ENCODE measurements at places on chromosomes 7 and 10.

GRCh38 chr10:77328272-77328816, 309.3 kb downstream of the KCNMA1 start:
- peak; percentile 63 for DNase-seq

- no peak for DNase-seq
Measured at GRCh38 chr7:134721171-134721570, 58.3 kb upstream of the CALD1 start.

- peak; percentile 92 for DNase-seq
Measured at GRCh38 chr7:138738551-138739335, 37.6 kb upstream of the SVOPL start.

GRCh38 chr10:86364491-86365345, 1.9 kb downstream of the GRID1 start:
- peak; percentile 32 for DNase-seq

DNA sequence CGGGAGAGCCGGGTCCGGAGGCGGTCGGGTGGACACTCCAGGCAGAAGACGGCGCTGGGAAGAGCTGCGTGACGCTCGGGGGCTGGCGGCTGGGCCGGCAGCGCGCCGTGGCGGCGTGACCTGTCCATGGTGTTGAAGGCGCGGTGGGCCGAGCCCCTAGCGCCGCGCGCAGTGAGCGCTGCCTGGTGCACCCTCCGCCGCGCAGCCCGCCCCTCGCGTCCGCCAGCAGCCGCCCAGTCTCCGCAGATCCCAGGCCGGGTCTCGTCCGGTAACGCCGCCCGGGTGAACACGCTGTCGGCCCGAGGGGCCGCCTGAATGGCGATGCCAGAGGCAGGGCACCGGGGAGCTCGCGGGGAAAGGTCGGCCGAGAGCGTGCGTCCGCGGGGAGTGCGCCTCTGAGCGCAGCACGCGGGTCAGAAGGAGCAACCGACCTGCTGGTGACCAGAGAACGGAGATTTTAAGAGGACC, 657 bp upstream of the TMEM178B start:
- peak; percentile 56 for DNase-seq

DNA sequence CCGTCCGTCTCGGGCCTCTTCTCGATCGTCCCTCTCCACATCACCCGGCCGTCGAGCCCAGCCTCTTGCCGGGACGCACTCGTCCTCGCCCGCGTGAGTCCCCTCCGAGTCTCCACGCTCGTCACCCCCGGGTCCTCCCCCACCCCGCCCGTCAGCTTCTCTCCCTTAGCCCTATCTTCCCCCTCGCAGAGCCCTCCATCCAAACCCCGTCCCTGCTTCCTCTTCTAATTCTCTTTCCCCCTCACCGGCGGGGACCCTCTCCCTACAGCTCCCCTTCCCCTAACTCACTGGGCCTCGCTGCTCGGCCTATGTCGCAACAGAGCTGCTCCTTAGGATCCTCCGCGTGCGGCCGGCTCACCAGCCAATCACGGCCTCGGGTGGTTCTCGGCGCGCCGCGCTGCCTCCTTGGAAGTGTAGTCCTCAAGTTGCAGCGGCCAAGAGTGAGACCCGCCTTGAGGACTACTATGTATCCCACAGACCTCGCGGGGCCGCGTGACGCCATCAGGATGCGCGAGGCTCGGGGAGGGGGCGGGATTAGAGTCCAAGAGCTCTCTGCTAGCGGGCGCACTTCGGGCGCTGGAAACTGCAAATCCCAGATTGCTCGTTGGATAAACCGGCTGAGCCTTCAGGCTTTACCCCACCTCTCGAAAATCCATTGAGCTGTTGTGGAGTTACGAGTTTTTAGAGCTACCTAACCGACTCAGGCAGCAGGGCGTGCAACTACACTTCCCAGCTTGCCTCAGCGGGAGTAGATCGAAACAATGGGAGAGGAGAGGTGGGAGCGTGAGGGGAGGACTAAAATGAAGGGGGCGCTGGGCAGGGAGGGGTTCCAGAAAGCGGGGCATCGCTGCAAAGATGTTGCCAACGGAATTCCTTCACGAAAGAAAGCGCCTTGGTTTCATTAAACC, at the start of gene ABCF2:
TSS of gene ABCF2 (minus strand) at position 331 of the 908 bp plus-strand sequence. CDS start 747 bp downstream, outside the sequence.
- peak; percentile 100 for DNase-seq

DNA sequence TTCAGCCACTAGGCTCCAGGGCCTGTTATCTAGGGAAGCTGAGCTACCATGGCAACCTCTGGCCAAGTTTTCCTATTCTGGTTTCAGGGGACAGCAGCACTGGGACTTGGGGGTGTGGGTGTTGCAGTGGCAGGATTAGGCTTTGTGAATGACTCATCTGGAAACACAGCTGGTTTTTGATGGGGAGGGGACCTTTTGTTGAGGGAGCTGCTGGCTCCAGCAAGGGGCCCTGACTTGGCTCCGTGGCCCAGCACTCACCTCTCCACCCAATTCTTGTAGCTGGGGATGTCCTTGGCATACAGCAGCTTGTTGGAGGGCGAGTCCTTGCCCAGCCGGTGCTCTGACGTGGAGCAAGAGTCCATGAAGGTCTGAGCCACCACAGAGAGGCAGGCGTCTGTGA, 435.9 kb downstream of the PLXNA4 start:
- DNase-seq: peak; percentile 16

GRCh38 chr7:112448381-112448780, 1.9 kb upstream of the IFRD1 start:
- no peak for DNase-seq

Data from muscle of leg (tissue), 16 donors.